ENCODE measurements at places on chromosomes 2 and 18.

- no peak for DNase-seq
Observed at GRCh38 chr2:69721022-69721421, 20.9 kb upstream of the ANXA4 start.

- no peak for DNase-seq
Observed at GRCh38 chr2:143030127-143030526, 99.1 kb upstream of the ARHGAP15 start.

GRCh38 chr2:200679127-200679526, 93.3 kb downstream of the AOX1 start:
- DNase-seq = no peak

- DNase-seq = no peak
Observed at GRCh38 chr2:71937396-71937795, 210.3 kb downstream of the CYP26B1 start.
